ENCODE measurements at places on chromosomes 5 and 9. TPM values are rescaled to one million over a fixed set of nuclear protein-coding genes. Genes with fewer than 3 reads are reported as not detected.

DNA sequence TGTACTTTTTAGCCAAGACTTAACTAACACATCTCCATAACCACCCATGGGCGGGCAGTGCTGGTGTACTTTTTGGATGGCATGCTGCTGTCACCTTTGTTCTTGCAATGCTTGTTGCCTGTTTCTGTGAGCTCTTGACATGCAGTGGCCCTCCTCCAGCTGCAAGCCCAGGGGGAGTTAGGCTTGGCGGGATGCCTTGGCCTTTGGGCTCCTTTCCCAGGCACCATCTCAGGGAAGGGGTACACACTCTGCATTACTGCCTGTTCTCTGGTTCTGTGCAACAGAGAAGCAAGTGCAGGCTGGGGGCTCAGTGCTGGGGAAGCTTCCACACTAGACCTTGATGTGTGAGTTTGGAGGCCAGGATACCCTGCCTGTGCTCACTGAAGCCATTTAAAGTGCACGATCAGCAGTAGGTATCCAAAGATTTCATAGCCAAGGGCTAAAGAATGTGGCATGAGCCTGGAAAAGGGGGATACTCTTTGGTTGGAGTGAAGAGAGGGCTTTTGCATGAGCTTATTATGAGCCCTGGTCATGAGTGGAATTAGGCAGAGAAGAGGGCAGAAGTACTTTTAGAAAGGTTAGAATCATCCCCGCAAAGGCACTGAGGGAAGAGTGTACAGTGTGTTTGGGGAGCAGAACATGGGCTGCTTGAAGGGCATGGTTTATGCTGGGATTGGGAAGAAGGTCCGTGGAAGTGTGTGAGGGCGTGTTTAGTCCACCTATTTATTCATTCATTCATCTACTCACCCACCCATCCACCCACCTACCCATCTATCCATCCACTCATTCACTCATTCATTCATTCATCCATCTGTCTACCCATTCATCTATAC lies 22.5 kb downstream of the PSAT1 start:
- no peak for DNase-seq
- H3K4me3 ChIP-seq = no peak overlapping the region
- H3K27me3 ChIP-seq = no peaks in the 10 kb centered on the region
- H3K36me3 ChIP-seq = no peaks in the 10 kb centered on the region
- no peaks in the 10 kb centered on the region for H3K4me1 ChIP-seq

DNA sequence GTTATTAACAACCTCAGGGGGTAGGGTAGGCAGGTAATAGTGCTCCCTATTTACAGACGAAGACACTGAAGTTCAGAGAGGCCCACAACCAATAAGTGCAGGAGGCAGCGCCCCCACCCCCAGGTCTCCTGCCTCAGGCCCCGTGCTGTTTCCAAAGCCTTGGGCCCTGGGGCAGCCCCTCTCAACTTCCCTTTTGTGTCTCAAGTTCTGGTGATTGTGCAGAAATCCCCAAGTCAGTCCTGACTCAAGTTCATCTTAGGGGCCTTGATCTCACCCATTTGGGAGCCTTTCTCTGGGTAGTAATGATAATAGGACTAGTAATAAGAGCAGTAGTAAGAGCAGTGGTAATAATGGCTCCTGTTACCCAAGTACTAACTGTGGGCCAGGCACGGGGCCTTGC lies 35.5 kb upstream of the ASS1 start:
- no peaks in the 10 kb centered on the region for H3K4me1 ChIP-seq
- H3K27ac ChIP-seq = no peak overlapping the region
- DNase-seq = no peak
- no peaks in the 10 kb centered on the region for H3K27me3 ChIP-seq

GRCh38 chr5:113087976-113088514 lies 111.4 kb downstream of the DCP2 start:
- no peak overlapping the region for H3K27ac ChIP-seq
- no peak overlapping the region for H3K4me3 ChIP-seq
- DNase-seq = no peak
- no peaks in the 10 kb centered on the region for H3K36me3 ChIP-seq
- no peaks in the 10 kb centered on the region for H3K27me3 ChIP-seq
- H3K4me1 ChIP-seq = no peaks in the 10 kb centered on the region

GRCh38 chr9:86945728-86946200 lies 1.5 kb downstream of the GAS1 start:
- peak overlapping the region; percentile 87 for H3K4me3 ChIP-seq
- H3K27ac ChIP-seq = peak overlapping the region; percentile 94
- no peaks in the 10 kb centered on the region for H3K4me1 ChIP-seq
- no peaks in the 10 kb centered on the region for H3K27me3 ChIP-seq
- no peaks in the 10 kb centered on the region for H3K36me3 ChIP-seq

The RNF14 gene
- 43.9 TPM for total RNA-seq

The SLC6A18 gene
- not detected for total RNA-seq

GRCh38 chr9:134192951-134193731 lies 28.8 kb upstream of the RNU6ATAC start:
- no peaks in the 10 kb centered on the region for H3K4me1 ChIP-seq
- H3K27ac ChIP-seq = no peak overlapping the region
- no peak overlapping the region for H3K4me3 ChIP-seq
- DNase-seq = no peak
- no peaks in the 10 kb centered on the region for H3K27me3 ChIP-seq

GRCh38 chr9:137237759-137238726 lies 3.0 kb upstream of the TUBB4B start:
- H3K27ac ChIP-seq = peak overlapping the region; percentile 80
- DNase-seq = peak; percentile 80
- H3K27me3 ChIP-seq = peaks cover 30% of the 10 kb centered on the region
- no peak overlapping the region for H3K4me3 ChIP-seq
- H3K36me3 ChIP-seq = no peaks in the 10 kb centered on the region

DNA sequence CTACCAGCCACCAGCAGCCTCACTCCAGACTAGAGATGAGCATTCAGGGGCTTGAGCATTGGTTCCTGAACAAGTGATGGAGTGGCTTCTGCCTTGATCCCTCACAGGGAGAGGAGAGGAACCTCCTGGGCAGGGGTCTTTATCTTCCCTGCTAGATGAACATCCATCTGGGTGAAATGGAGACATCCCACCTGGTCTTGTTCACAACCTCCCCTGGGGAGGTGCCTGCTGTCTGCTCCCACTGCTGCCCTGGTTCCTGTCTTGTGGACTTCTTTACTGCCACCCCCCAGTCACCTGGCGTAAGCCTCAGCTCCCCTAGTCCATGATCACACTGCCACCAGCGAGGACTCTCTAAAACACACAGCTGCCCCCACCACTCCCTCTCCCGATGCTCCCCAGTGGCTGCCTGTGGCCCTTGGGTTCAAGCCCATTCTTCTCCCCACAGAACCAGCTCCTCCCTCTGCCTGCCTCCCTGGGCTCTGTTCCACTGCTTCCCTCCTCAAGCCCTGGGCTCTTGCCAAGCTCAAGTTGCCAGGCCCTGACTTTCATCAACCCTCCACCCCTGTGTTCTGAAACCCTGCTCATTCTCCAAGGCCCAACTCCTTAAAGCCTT lies 51.5 kb downstream of the COL15A1 start:
- no peak overlapping the region for H3K27ac ChIP-seq
- DNase-seq = no peak
- no peaks in the 10 kb centered on the region for H3K27me3 ChIP-seq
- no peak overlapping the region for H3K4me3 ChIP-seq

DNA sequence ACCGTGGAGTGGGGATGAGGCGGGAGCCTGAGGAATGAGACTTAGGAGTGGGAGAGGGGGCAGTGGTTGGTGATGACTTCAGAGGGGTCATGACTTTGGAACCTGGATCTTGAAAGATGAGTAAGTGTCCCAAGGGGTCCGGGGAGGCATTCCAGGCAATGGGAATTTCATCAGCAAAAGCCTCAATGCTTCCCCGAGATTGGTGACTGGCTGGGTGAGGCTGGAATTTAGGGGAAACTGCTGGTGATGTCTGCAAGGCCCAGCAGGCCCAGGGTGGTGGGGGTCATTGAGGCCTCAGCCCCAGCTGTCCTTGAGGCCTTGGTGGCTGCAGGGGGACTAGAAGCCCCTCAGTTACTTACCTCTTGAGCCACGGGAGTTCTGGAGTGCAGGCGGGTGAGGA lies 7.5 kb downstream of the NDST1 start:
- peak overlapping the region; percentile 75 for H3K27ac ChIP-seq
- H3K36me3 ChIP-seq = no peaks in the 10 kb centered on the region
- no peak for DNase-seq
- no peak overlapping the region for H3K4me3 ChIP-seq
- no peaks in the 10 kb centered on the region for H3K27me3 ChIP-seq
- peaks cover 32% of the 10 kb centered on the region for H3K4me1 ChIP-seq

DNA sequence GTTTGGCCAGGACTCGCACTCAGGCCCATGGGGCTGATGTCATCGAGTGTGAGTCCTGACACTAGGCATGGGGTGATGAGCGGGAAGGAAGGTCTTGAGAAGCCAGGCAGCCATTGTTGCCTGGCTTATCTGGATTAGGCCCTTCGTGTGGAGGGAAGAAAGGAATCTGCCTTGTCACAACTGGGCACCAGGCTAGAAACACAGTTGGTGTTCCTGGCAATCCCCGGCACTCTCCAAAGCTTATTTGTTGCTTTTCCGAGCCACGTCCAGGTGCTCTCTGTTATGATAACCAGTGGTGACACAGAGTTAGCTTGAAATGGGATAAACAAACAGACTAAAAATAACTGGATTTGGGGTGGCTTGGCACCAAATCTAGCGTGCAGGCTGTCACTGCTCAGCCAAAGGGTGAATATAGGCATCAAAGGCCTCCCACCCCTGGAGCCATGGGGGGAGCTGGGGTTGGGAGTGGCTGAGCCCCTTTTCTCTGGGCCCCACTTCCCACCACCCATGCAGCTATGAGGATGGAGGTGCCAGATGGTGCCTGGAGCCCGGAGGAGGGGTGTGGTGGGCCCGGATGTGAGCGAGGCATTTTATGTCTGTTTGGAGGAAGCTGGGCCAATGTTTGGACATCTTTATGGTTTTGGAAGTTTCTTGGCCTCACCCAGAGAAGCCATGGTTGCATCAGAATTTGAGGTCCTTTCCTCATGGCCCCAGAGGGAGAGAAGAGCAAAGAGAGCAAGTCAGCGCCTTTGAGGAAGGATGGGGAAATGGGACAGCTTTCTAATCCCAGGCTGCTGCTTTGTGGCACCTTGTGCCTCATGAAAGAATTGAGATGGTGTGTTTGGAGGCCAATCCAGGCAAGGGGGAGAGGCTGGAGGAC lies 98.0 kb upstream of the PITX1 start:
- no peak overlapping the region for H3K4me3 ChIP-seq
- no peak overlapping the region for H3K27ac ChIP-seq
- no peaks in the 10 kb centered on the region for H3K4me1 ChIP-seq

The INSYN2B gene
- total RNA-seq = 9.1 TPM

DNA sequence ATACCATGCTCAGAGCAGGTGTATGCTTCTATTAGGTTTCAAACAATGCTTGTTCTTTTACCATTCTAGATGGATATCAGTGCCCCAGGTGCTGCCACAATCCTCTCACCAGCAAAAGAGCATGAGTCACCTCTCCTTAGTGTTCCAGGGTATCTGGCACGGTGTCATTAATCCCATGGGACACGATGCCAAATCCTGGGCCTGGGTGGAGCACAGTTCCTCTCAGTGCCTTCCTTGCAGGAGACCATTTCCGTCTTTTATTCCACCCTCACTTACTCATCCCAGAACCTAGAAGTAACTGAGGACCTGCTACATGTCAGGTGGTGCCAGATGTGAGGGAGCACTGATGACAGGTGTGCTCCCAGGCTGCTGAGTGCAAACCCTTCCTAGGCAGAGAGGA lies 1.3 kb upstream of the OR13J1 start:
- H3K4me1 ChIP-seq = no peaks in the 10 kb centered on the region
- no peak overlapping the region for H3K4me3 ChIP-seq
- peak overlapping the region; percentile 33 for H3K27ac ChIP-seq
- no peaks in the 10 kb centered on the region for H3K36me3 ChIP-seq
- no peaks in the 10 kb centered on the region for H3K27me3 ChIP-seq
- DNase-seq = peak; percentile 65

- H3K36me3 ChIP-seq = no peaks in the 10 kb centered on the region
- H3K27me3 ChIP-seq = no peaks in the 10 kb centered on the region
- H3K27ac ChIP-seq = no peak overlapping the region
- no peak for DNase-seq
Observed at GRCh38 chr5:8062521-8062920, 193.6 kb downstream of the MTRR start.

- no peak for DNase-seq
- H3K36me3 ChIP-seq = no peaks in the 10 kb centered on the region
- H3K27ac ChIP-seq = no peak overlapping the region
- H3K4me1 ChIP-seq = no peaks in the 10 kb centered on the region
- no peak overlapping the region for H3K4me3 ChIP-seq
Observed at GRCh38 chr5:105917189-105917588, 1753.5 kb downstream of the EFNA5 start.

DNA sequence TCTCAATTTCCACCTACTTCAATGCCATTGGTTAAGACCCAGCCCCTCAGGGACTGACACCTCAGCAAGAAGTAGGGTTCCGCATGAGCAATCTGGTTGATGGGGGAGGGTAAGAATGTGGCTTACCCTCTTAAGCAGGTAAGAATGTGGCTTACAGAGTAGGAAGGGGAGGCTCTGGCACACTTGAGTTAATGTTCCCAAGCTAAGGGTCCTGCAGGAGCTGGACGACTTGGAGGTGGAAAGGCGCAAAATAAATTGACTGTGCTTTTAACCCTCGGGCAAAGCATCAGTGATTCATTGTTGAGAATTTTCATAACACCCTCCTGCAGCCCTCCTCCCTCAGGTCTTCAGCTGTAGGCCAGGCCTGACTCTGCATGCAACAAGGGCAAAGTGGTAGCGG lies 24.9 kb upstream of the ADRA1B start:
- H3K4me1 ChIP-seq = no peaks in the 10 kb centered on the region
- no peaks in the 10 kb centered on the region for H3K27me3 ChIP-seq
- DNase-seq = no peak
- H3K36me3 ChIP-seq = no peaks in the 10 kb centered on the region
- no peak overlapping the region for H3K4me3 ChIP-seq

DNA sequence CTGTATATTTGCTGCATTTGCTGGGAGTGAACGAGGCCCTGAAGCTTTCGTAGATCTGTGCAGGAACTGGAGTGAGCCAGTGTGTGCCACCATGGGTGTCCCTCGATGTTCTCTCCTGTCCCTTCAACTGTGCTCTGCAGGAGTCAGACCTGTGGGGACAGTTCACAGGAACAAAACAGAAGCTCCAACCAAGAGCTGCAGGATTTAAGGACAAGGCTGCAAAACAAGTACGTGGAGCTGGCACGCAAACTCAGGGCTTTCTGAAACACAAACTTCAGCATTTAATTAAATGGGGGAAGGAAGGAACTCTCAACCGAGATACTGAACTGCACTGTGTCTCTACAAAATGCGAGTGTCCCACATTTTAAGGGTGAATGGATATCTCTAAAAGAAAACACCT lies 24.2 kb downstream of the BASP1 start:
- no peaks in the 10 kb centered on the region for H3K4me1 ChIP-seq
- H3K4me3 ChIP-seq = no peak overlapping the region
- DNase-seq = no peak
- H3K36me3 ChIP-seq = no peaks in the 10 kb centered on the region
- no peak overlapping the region for H3K27ac ChIP-seq
- no peaks in the 10 kb centered on the region for H3K27me3 ChIP-seq
